ENCODE measurements at places on chromosomes 2 and 18.

- peak overlapping the region; percentile 20 for H3K4me3 ChIP-seq
- no peaks in the 10 kb centered on the region for H3K27me3 ChIP-seq
- no peak for DNase-seq
- H3K27ac ChIP-seq: peak overlapping the region; percentile 90
- H3K36me3 ChIP-seq: peaks cover 67% of the 10 kb centered on the region
These were observed 35.4 kb downstream of the STAT4 start for GRCh38 chr2:191115391-191115790.

GRCh38 chr18:41532344-41533086, 422.5 kb upstream of the PIK3C3 start:
- DNase-seq: no peak
- no peak overlapping the region for H3K4me3 ChIP-seq
- no peak overlapping the region for H3K27ac ChIP-seq
- no peaks in the 10 kb centered on the region for H3K27me3 ChIP-seq
- H3K36me3 ChIP-seq: no peaks in the 10 kb centered on the region

- H3K27ac ChIP-seq: no peak overlapping the region
- no peaks in the 10 kb centered on the region for H3K27me3 ChIP-seq
- DNase-seq: no peak
- no peaks in the 10 kb centered on the region for H3K4me1 ChIP-seq
- no peak overlapping the region for H3K4me3 ChIP-seq
These were observed 380.2 kb downstream of the TXNL1 start for GRCh38 chr18:56258178-56258577.

- H3K36me3 ChIP-seq: no peaks in the 10 kb centered on the region
- H3K27me3 ChIP-seq: peaks cover 7% of the 10 kb centered on the region
- H3K4me3 ChIP-seq: no peak overlapping the region
- no peak overlapping the region for H3K27ac ChIP-seq
These were observed 356.9 kb upstream of the SMIM21 start for GRCh38 chr18:75784390-75784789.

DNA sequence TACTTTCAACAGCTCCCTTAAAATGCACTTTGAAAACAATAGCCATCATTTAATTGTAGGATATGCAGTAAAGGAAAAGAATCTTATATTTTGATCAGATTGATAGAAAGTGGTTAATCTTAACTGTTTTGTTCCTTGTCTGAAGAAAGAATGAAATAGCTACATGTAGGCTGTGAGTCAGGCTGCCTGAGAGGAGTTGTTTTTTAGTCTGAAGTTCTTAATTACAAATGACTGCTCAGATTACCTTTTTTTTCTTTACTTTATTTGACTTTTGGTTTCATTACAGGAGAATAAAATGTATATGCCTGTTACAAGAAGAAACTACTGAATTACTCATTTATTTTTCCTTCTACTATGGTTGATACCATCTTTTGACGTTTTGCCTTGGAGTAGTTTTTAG, 56.8 kb downstream of the AGFG1 start:
- no peaks in the 10 kb centered on the region for H3K27me3 ChIP-seq
- H3K4me1 ChIP-seq: no peaks in the 10 kb centered on the region
- no peak for DNase-seq
- H3K36me3 ChIP-seq: peaks cover 49% of the 10 kb centered on the region
- H3K4me3 ChIP-seq: no peak overlapping the region

Measured in activated naive CD8-positive, alpha-beta T cell treated with anti-CD3 and anti-CD28 coated beads, Interleukin-2, amount 10 ng/mL, durations not matched to agents 7 days and 5 days (primary cell).